Stimulated activated CD8-positive, alpha-beta memory T cell treated with anti-CD3 and anti-CD28 coated beads, Interleukin-7, amount 100 ng/mL, for 48 hours (primary cell): ENCODE measurements at places on chromosomes 7 and 10.

- no peak for DNase-seq
Observed at GRCh38 chr7:71679480-71679879, 547.5 kb downstream of the GALNT17 start.

DNA sequence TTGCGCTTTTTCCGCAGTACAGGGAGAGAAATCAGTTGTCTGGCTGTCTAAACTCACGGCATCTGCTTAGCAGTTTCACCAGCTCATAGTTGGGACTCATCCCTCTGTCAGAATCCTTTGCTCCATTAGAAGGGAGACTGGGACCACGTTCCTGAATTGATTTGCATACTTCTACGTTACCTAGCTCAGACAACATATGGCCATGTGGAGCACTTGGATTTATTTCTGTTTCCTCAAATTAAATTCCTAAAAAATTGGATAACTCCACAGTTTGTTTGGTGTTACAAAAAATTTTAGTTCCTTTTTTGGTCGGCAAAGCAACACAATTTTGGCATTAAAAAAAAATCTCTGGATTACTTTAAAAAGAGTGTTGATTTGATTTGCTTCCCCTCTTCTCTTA, 614.0 kb downstream of the AUTS2 start:
- no peak for DNase-seq

GRCh38 chr10:43060291-43060690, 16.6 kb upstream of the RET start:
- no peak for DNase-seq

- no peak for DNase-seq
Observed at GRCh38 chr10:91745090-91745831, 53.0 kb upstream of the TNKS2 start.

DNA sequence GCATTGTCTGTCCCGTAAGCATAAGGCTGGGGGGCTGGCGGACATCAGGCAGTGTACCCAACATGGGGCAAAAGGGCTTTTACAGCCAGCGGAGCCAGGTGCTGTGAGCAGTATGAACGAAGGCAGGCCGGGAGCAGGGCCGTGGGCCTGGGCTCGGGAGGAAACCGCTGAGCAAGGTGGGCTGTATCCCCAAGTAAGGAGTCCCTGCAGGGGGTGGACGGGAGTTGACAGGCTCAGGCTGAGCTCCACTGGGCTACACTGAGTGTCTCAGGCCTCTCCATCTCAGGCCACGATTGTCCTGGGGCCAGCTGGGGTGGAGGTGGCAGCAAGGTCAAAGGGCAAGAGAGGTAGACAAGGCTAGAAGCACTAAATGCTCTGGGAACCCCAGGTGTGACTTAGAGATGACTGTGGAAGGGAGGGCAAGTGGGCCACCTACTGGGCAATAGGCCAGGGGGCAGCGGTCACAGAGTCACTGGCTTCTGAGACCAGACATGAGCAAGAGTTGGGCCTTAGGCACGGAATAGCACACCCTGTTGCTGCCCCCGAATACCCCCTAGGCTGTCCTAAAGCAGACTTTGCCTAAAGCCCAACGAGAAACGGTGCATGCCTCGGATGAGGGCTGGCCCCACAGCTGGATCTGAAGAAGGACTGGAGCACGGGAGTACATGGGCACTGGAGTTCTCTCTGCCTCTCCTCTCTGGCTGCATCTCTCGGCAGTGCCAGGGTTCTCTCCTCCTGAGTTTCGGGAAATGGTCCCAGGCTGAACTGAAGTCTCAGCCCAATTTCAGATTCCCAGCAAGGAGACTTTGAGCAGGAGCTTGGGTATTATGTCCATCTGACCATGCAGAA, 10.8 kb upstream of the RAMP3 start:
- no peak for DNase-seq

DNA sequence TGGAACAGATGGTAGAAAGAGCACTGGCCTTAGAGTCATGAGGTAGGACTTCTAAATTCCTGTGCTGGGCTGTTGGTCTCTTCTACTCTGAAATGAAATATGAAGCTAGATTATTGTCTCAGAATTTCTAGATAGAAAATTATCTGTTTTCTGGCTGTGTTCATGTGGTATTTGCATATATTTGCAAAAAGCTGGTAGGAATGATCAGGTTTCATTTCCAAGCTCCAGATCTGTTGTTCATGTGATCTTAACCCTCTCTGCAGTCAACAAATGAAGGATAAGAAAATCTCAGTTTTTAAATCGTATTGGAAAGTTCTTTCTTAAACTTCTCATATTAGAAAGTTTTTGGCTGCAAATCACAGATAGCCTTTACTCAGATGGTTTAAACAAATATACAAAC, 248.3 kb downstream of the CDK14 start:
- DNase-seq: no peak

- no peak for DNase-seq
Observed at GRCh38 chr7:108261560-108262255, 131.5 kb upstream of the LAMB4 start.

GRCh38 chr10:131901181-131901829, 497 bp downstream of the PPP2R2D start:
- DNase-seq: no peak

- DNase-seq: no peak
Observed at GRCh38 chr10:6619660-6620059, 39.6 kb upstream of the PRKCQ start.

- no peak for DNase-seq
Observed at GRCh38 chr7:36448781-36449379, 59.2 kb downstream of the ANLN start.

GRCh38 chr10:67782530-67782929, 55.5 kb downstream of the DNAJC12 start:
- no peak for DNase-seq

DNA sequence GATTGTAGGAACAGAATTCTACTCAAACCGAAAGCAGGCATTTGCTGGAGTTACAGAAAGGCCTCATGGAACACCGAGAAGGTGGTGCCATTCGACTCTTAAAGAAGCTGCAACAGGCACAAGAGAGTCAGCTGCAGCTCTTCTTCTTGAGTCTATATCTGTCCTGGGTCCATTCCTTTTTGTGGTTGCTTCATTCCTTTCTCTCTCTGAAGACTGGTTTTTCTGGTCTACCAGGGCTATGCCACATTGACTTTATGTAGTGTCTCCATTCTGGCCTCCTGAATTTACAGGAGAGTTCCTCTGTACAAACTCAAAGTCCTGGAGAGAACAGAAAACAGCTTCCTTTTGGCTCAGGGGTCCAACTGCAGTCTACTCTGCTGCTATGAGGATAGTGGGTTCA, 132.8 kb downstream of the CFTR start:
- DNase-seq: no peak

- no peak for DNase-seq
Observed at GRCh38 chr7:148461392-148462179, 129.0 kb upstream of the C7orf33 start.

DNA sequence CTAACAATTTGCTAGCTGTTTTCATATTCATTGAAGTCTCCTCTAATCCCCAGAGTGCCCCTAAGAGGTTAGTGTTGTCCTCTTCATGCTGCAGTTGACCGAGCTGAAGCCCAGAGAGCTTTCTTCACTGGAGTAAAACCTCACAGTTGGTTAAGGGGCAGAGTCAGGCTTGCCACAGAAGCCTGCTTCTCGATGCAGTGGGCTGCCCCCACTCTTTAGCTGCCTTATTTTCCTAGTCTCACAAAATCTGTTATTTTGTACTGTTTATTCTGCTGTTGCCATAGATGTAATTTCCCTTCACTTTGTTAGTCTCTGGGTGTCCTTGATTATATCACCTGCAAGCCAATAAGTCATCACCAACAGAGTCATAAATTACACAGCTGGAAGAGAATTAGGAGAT, 56.3 kb upstream of the ZPBP start:
- DNase-seq: no peak

- no peak for DNase-seq
Observed at GRCh38 chr10:124921261-124921660, 20.7 kb upstream of the ZRANB1 start.

- peak; percentile 41 for DNase-seq
Observed at GRCh38 chr10:74078037-74078436, 72.6 kb downstream of the AP3M1 start.

GRCh38 chr7:5704534-5704922, 76.9 kb downstream of the RNF216 start:
- no peak for DNase-seq
